ENCODE measurements at places on chromosomes 1 and 21.

GRCh38 chr1:73333847-73334503 is 864.0 kb downstream of the LRRIQ3 start:
- DNase-seq: no peak

- no peak for DNase-seq
Observed at GRCh38 chr1:66628926-66629325, 95.0 kb downstream of the SGIP1 start.

DNA sequence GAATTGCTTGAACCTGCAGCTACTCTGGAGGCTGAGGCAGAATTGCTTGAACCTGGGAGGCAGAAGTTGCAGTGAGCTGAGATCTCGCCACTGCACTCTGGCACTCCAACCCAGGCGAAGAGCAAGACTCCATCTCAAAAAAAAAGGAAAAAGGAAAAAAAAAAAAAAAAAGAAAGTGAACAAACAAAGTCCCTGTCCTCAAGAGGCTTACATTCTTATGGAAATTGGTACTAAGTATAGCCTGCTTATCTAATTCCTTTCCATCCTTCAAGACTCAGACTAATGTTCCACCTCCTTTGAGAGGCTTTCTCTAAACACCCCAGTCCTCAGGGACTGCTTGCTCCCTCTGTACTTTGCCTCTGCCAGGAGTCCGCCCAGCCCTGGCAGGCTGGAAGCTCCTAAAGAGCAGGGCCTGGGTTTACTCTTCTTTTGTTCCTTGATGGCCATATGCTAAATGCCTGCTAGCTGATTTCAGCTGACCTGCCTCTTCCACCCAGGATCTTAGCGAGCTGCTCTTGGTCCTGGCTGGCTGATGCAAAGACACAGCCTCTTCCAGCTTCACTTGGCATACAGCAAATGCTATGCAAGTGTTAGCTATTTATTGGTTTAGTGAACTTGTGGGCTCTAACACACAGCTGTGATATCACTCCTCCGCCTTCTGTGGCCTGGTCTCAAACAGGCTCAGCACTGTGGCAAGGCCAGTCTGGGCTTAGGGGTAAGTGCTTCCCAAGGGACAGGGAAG is 9.8 kb downstream of the SLC9A1 start:
- no peak for DNase-seq

DNA sequence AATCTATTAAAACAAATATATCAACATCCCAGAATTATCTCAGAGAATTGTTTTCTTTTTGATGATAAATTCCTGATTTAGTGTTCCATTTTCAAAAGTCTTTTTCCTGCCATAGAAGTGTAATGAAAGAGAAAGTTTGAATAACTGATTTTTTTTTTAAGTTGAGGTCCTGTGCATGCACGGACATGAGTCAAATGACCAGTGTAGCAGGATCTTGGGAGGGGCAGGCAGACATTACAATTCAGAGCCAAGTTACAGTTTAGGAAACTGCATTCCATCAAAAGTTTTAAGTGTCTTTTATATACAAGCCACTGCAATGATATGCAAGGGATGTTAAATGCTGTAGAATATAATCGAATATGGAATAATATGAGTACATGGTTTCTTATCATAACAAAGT is 227.5 kb downstream of the HMCN1 start:
- DNase-seq: no peak

- DNase-seq: no peak
Observed at GRCh38 chr1:223651291-223651991, 14.1 kb downstream of the CAPN8 start.

GRCh38 chr21:45799765-45800338 is 156.3 kb downstream of the PCBP3 start:
- no peak for DNase-seq

DNA sequence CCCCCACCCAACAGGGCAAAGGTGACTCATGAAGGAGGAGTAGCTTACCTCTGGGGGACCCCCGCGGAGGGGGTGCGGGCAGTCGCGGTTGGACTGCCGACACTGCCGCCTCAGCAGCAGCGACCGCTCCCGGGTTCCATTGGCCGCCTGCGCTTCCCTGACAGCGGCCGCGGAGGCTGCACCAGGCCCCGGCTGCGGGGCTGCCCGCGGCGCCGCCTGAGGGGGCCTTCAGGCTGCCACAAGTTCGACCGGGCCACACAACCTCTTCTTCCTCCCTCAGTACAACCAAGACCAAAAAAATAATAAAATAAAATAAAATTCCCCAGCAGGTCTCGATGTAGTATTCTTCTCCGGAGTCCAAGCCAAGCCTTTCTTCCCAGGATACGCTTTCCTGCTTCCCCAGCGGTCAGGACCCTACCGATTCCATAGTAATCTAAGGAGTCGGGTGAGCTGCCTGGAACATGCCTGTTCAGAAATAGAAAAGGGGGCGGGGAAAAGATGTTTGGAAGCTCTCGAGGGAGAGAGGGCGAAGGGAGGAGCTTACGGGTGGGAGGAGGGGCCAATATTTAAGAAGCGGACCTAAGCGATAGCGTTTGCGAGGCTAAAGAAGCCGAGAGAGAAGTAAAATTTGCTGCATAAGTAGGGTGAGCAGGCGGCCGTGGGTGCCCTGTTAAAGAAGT is at the start of gene PI4KB:
Gene PI4KB, minus strand, starts transcription at position 194 of the 680 bp plus-strand sequence. CDS start 10,935 bp downstream, outside the sequence.
- peak; percentile 92 for DNase-seq

DNA sequence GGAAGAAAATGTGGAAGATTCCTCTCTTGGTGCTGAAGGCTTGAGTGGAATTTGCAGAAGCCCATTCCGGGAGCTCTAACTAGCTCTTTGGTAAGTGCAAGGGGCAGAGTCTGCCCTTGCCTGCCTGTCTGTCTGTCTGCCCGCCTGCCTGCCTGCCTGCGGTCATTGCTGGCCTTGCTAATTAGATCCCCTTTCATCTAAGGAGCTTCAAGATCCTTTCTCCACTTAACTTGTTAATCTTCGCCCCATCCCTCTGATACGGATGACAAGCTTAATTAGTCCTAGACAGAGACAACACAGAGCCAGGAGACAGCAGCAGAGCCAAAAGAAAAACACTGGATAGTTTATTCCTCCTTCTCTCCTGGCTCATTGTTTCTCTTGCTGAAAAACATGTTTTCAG is 80.2 kb upstream of the GADD45A start:
- no peak for DNase-seq

DNA sequence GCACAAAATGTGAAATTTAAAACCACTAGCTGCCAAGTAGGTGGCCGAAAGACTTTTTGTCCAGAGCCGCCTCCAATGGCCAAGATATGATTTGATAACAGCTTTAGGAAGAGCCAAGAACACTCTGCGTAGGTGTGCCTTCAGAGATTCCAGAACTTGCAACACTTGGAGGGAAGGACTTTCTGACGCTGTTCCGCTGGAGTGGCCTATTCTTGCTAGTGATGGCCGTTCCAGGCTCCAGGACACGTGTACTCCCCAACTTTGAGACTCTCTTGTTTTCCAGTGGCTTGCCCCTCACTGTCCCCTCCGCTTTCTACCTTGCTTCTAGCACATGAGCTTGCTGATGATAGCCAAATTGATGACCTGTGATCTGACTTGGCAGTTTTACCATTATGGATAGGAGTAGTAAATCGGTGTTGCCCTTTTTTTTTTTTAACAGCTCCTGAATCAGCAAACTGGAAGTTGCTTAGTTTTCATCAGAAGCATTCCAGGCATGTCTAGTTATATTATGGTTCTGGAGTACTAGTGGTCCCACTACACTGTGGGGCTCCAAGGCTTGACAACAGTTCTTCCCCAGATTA is 1.0 kb downstream of the PRDX6 start:
- DNase-seq: peak; percentile 12

DNA sequence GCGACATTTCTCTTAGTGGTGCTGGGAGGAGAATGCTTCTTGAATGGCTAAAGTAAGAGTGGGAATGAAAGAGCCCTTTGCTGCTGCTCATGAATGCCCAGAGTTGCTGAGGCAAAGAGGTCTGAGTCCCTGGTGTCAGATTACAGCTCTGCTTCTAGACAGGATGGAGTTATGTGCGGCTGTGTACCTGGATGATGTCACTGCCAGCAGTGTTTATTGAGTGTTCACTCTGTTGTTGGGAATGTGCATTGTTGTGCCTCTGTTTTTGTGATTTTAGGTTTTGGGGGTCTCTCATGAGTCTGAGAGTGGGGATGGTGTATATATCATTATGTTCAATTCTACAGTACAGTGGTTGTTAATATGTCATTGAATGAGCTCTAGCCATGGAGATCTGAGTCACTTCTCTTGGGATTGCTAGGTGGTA is 2.7 kb downstream of the CDC14A start:
- peak; percentile 38 for DNase-seq

GRCh38 chr1:39398278-39399021 is 93.0 kb upstream of the BMP8A start:
- DNase-seq: peak; percentile 58

GRCh38 chr1:207579436-207579799 is 65.5 kb upstream of the CR1L start:
- DNase-seq: peak; percentile 63

GRCh38 chr1:10779841-10780240 is 16.6 kb downstream of the CASZ1 start:
- no peak for DNase-seq

DNA sequence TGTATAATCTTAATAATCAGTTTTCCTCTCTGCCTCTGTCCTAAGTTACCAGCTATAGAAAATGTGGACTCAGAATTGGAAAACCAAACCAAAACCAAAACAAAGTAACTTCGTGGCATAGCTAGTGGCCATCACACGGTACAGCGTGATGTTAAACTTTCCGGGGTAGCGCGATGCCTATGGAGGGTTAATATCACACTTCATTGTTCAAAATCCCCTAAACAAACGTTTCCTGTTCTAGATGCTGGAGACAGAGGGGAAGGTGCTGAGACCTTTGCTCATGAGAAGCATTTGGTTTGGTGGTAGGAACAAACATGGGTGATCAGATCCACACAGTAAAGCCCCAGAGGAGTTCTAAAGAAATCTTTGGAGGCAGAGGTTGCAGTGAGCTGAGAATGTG is 4.9 kb downstream of the AADACL4 start:
- DNase-seq: no peak

- DNase-seq: no peak
Observed at GRCh38 chr1:44033756-44034155, 2.5 kb upstream of the SLC6A9 start.

GRCh38 chr1:100234432-100234831 is 15.2 kb downstream of the DBT start:
- no peak for DNase-seq

Data from activated CD4-positive, alpha-beta T cell treated with anti-CD3 and anti-CD28 coated beads for 36 hours (primary cell).